ENCODE measurements at places on chromosomes 4 and X.

- no peak for DNase-seq
These were observed 85.1 kb downstream of the MFAP3L start for GRCh38 chr4:169941141-169941540.

DNA sequence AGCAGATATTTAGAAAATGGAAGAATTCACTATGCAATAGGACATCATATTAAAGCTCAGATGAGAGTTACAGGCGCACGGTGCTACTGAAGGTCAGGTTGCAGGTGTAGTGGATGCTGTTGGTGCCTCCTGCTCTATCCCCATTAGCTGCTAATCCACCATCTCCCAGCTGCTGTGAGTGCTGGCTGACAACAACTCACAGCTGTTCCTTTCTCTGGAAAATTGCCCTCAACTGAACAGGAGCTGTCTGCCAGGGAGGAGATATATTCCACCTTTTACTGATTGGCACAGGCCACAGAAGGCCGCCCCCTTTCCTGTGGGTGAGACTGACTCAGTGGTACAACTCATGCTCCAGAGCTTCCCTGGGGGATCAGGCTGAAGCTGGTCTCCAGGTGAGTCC is 48.7 kb downstream of the UCHL1 start:
- DNase-seq: no peak

- DNase-seq: no peak
These were observed 218.2 kb downstream of the BANK1 start for GRCh38 chr4:102008711-102009110.

GRCh38 chr4:5707778-5708448 is 446 bp downstream of the EVC2 start:
- DNase-seq: no peak

DNA sequence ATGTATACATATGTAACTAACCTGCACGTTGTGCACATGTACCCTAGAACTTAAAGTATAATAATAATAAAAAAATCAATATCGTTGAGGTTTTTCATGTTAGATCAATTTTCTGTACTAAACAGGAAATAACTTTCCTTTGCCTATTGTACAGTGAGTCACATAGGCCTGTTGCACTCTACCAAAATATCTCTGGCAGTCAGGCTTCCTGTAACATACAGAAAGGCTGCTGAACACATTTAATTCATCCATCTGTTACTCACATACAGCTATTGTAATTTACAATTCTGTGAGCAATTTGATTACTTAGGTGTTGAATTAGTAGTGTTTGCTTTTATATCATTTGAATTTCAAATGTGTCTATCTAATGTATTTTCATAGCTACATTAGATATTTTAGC is 427.8 kb downstream of the TMA16 start:
- DNase-seq: no peak

- DNase-seq: no peak
These were observed 24.1 kb downstream of the ETDA start for GRCh38 chrX:135275973-135276372.

GRCh38 chr4:172844556-172844955 is 324.1 kb upstream of the GALNT7 start:
- DNase-seq: no peak

DNA sequence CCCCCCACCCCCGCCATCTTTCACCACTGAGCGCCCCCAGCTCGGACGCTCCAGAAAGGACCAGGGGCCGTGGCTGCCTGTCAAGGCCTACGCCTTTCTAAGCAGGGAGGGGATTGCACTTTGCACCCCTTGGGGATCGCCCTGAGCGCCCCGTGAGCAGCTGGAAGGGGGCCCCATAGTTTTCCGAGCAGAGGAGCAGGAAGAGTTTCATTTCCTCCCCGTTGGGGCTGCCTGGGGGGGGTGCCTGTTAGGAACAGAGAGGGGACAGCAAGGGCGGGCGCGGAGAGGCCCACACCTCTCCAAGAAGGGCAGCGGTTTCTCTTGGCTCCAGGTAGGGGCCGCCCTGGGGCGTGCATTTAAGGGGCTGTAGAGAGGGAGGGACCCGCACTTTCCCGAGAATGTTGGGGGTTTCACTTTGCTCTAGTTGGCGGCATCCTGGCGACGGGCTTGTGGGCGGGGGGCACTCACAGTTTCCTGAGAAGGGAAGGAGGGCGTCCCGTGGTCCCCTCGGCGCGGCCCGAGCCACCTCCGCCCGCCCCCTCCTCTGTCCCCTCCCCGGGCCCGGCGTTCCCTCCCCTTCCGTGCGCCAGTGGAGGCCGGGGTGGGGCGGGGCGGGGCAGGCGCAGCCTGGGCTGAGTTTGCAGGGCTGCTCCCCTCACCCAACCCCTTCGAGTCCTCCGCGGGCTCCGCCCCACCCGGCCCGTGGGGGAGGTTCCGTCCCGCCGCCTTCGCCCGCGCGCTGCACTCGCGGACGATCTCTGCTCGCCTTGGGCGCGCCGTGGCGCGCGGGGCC is 82.3 kb upstream of the CD99 start:
- DNase-seq: peak; percentile 91

- DNase-seq: no peak
These were observed 92.5 kb upstream of the EDA2R start for GRCh38 chrX:66731398-66731797.

DNA sequence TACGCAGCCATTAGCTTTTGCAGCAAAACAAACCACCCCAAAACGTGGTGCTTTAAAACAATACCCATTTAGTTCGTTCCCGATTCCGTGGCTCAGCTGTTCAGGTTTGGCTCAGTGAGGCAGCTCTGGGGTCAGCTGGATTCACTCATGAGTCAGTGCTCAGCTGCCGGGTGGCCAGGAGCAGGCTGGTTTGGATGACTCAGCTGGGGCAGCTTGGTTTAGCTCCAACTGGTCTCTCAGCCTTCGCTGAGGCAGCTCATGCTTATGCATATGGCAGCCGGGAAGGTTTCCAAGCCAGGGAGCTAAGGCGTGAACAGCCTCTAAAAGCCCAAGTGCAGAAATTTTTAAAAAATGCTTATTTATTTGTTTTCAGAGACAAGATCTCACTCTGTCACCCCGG is 13.3 kb upstream of the CD99 start:
- DNase-seq: peak; percentile 89

DNA sequence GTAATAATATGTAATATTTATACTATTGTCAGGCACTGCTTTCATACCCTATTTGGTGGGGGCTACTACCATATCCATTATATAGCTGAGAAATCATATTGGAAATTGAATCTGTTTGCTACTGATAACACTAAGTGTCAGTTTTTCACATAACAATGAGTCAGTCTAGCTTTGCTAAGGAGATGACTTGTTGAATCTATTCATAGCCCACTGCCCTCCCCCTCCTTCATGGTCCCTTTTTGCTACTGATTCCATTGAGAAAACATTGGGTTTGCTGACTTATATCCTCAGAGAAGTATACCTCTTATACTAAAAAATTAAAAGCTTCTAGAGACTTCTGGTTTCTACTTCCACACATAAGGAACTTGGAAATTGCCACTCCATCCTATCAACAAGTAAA is 1898.4 kb downstream of the STIM2 start:
- no peak for DNase-seq

DNA sequence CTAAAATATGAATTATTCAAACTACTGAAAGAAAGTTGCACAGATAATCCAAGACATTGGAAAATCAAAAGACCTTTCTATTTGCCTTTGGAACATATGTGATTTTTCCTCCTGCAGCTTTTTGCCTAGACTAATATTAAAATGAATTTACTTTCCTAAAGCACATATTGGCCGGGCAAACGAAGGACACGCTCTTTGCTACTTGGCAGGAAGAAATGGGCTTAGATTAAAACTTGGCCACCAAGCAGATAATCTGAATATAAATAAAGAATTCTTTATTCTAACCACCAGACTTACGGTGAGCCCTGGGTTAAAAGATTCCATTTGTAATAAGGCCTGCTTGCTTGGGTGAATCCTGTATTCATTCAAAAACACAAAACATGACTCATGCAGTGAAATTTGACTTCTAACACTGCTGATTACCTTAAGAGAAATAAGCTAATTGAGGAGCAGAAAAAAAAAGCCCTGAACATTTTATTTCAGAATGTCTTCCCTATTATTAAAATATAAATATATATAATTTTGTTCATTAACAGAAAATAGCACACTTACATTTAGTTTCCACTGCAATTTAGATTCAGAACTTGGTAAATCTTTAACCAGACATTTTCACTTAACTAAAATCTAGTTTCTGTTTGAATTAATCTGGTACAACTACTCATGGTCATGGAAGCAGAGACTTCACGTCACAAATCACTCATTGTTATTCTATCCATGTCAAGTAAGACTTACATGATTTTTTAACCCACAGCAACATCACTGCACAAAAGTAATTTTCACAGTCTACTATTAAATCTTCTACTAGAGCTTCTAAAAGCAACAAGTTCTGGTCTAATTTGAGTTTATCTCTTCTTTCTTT is 116.1 kb upstream of the PLAC1 start:
- no peak for DNase-seq

- no peak for DNase-seq
These were observed 731.3 kb downstream of the DMD start for GRCh38 chrX:32480019-32480418.

DNA sequence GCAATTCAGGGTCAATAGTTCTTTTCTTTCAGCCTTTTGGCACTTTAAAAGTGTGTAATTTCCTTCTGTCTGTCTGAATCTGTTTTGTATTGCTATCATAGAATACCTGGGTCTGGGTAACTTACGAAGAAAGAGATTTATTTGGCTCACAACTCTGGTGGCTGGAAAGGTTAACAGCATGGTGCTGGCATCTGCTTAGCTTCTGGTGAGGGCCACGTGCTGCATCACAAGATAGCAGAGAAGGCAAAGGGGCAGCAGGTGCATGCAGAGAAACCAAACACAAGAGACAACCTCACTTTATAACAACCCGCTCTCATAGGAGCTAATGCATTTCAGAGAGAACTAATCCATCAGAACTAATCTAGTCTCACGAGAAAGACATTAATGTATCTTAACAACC is 18.8 kb downstream of the RGN start:
- DNase-seq: no peak

- DNase-seq: no peak
These were observed 203.3 kb upstream of the HS3ST1 start for GRCh38 chr4:11632025-11632424.

DNA sequence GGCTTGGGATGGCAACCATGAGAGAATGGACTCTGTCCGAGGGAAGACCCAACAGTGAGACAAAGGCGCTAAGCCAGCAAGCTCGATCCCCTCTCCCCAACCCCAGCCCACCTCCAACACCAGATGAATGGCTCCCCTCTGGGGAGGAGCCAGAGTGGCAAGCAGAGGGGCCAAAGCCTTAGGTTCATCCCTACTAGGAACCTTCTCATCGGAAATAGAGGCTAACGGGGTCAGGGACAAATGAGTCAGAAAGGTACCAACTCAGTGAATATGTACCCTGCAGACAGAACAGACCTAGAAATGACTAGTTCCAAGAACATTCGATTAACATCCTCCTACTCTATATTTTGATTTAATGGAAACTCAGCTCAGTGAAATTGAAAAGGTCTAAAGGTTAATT is 73.9 kb downstream of the NSG1 start:
- DNase-seq: no peak

GRCh38 chr4:82524570-82525152 is 37.1 kb downstream of the TMEM150C start:
- DNase-seq: no peak

- DNase-seq: no peak
These were observed 1.8 kb downstream of the WDR44 start for GRCh38 chrX:118347736-118348135.

GRCh38 chr4:145427991-145428390 is 53.7 kb upstream of the SMAD1 start:
- no peak for DNase-seq

DNA sequence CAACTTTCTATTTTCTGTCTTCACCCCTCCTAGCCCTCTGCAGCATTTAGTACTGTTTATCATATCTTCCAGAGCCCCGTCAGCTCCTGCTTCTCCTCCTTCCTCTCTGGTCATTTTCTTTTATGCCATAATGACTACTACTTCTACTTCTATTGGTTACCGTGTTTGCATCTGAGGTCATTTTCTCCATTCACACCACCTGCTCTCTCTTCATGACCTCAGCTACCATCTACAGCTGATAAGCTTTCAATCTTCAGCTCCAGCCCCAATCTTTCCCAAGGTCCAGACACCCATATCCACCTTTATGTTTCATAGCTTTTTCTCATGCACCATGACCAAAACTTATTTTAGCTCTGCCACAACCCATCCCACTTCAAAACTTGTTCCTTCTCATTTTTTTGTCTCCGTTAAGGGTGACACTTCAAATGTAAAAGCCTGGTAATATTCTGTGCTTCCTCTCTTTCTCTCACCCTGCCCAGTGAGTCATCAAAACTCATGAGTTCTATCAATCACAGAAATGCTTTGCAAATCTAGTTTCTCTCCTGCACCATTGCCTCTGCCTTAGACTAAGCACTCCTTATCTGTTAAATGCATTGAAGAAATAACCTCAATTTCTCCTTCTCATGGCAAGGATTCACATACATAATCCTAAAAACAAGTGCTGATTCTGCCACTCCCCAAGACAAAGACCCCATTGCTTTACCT is 71.3 kb upstream of the IQCM start:
- no peak for DNase-seq

DNA sequence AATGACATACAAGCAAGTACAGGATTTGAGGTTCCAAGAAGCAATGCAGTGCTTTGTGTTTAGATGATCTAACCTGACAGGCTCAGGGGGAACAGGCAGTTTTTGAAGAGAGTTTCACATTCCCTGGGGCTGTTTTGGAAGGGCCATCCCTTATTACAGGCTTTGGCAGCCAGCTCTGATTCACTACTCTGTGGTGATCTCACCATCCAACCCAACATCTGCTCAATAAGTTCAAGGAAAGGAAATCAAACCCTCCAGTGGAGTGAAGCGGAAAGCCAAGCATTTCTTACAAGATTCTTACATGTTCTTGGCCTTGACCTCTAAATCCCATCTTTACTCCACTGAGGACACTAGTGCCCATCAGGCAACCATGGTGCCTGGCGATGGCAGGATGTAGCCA is 7.5 kb downstream of the IDS start:
- no peak for DNase-seq

GRCh38 chr4:76011700-76012387 is 4.5 kb upstream of the CXCL9 start:
- DNase-seq: no peak

DNA sequence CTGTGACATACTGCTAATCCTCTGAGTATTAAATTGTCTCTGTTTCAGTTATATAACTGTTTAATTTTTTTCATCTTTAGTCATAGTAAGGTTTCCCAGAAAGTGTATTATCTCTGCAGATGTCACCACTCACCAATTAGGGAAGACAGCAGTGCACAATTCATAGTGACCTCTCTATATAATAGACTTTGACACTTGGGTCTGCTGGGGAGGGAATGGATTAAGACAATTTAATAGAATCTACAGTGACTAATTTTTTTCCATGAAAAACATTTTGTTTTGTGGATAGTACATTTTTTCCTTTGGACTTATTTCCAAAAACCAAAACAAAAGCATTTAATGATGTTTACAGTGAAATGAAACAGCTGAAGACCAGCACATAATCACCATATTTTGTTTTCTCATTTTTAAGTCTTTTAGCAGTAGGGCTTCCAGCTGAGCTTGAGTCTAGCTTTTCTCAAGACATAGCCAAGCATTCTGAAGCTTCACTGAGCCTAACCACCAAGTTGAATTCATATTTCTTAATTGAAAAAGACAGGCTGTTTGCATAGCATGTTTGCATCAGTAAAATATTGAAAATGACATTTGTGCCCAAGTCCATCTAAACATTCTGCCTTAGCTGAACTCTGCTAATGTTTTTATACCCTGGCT is 69.5 kb downstream of the PCDH19 start:
- no peak for DNase-seq
